ENCODE measurements at places on chromosomes 3 and 15. TPM values are rescaled to one million over a fixed set of nuclear protein-coding genes. Genes with fewer than 3 reads are reported as not detected.
A peak's percentile ranks its signal among the peaks of the same experiment; 100 is the strongest.

The PCCB gene
- total RNA-seq, result 48.9 TPM

The PLXND1 gene
- 47.3 TPM for total RNA-seq

The ANKRD34C gene
- not detected for total RNA-seq

The BTD gene
- 5.0 TPM for total RNA-seq

The CD200R1 gene
- total RNA-seq, result not detected

The ASB14 gene
- total RNA-seq, result not detected

The NPAP1 gene
- not detected for total RNA-seq

The MASP1 gene
- total RNA-seq, result not detected

The GASK1A gene
- total RNA-seq, result 1.0 TPM

- H3K27ac ChIP-seq, result no peak overlapping the region
- no peak overlapping the region for H3K4me3 ChIP-seq
- H3K27me3 ChIP-seq, result no peaks in the 10 kb centered on the region
- no peaks in the 10 kb centered on the region for H3K36me3 ChIP-seq
Observed at GRCh38 chr15:68208136-68208535, 3.0 kb upstream of the CALML4 start.

GRCh38 chr15:63195569-63196015, 6.2 kb downstream of the RAB8B start:
- no peaks in the 10 kb centered on the region for H3K36me3 ChIP-seq
- H3K4me1 ChIP-seq, result peaks cover under 1% of the 10 kb centered on the region
- H3K4me3 ChIP-seq, result no peak overlapping the region
- no peak for DNase-seq

- H3K4me1 ChIP-seq, result peaks cover 6% of the 10 kb centered on the region
- H3K27me3 ChIP-seq, result no peaks in the 10 kb centered on the region
- no peak overlapping the region for H3K27ac ChIP-seq
- DNase-seq, result no peak
- no peak overlapping the region for H3K4me3 ChIP-seq
Observed at GRCh38 chr15:85772668-85773067, 22.1 kb downstream of the KLHL25 start.

GRCh38 chr3:58521917-58522631, 14.9 kb downstream of the ACOX2 start:
- no peak for DNase-seq
- no peak overlapping the region for H3K4me3 ChIP-seq
- H3K36me3 ChIP-seq, result no peaks in the 10 kb centered on the region
- no peak overlapping the region for H3K27ac ChIP-seq
- H3K27me3 ChIP-seq, result no peaks in the 10 kb centered on the region

GRCh38 chr15:91891788-91892345, 38.4 kb downstream of the SLCO3A1 start:
- no peak for DNase-seq
- no peaks in the 10 kb centered on the region for H3K27me3 ChIP-seq
- no peak overlapping the region for H3K4me3 ChIP-seq
- no peak overlapping the region for H3K27ac ChIP-seq

- no peak overlapping the region for H3K27ac ChIP-seq
- no peaks in the 10 kb centered on the region for H3K27me3 ChIP-seq
- no peaks in the 10 kb centered on the region for H3K36me3 ChIP-seq
- no peak overlapping the region for H3K4me3 ChIP-seq
- H3K4me1 ChIP-seq, result no peaks in the 10 kb centered on the region
Observed at GRCh38 chr3:96803870-96804269, 10.5 kb upstream of the EPHA6 start.

DNA sequence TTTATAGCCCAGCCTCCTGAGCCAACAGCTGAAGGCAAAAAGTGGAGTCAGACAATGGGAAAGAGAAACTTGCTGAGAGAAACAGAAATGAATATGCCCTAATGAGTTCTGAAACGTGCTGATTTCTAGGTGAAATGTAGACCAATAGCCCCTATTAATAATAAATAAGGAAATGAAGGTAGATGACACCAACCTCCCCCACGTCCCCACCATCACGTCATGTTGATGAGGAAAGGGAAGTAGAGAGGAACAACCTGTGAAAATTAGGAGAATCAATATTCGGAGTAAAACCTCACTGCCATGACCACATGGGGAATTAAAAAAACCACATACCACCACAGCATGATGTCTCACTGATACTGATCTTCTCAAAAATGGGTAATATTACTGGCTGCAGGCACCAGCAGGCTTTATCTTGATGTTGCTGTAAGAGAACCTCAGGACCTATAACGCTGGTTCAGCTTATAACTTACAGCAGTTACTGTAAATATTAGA, 64.0 kb downstream of the KAT2B start:
- H3K4me1 ChIP-seq, result no peaks in the 10 kb centered on the region
- H3K4me3 ChIP-seq, result no peak overlapping the region

GRCh38 chr15:67997996-67998395, 56.1 kb upstream of the PIAS1 start:
- no peak overlapping the region for H3K27ac ChIP-seq
- peaks cover 13% of the 10 kb centered on the region for H3K4me1 ChIP-seq
- no peak overlapping the region for H3K4me3 ChIP-seq
- no peaks in the 10 kb centered on the region for H3K27me3 ChIP-seq
- DNase-seq, result no peak

GRCh38 chr15:41930221-41930866, 36.5 kb upstream of the SPTBN5 start:
- H3K27ac ChIP-seq, result no peak overlapping the region
- no peaks in the 10 kb centered on the region for H3K27me3 ChIP-seq
- peak; percentile 31 for DNase-seq
- H3K4me3 ChIP-seq, result no peak overlapping the region

DNA sequence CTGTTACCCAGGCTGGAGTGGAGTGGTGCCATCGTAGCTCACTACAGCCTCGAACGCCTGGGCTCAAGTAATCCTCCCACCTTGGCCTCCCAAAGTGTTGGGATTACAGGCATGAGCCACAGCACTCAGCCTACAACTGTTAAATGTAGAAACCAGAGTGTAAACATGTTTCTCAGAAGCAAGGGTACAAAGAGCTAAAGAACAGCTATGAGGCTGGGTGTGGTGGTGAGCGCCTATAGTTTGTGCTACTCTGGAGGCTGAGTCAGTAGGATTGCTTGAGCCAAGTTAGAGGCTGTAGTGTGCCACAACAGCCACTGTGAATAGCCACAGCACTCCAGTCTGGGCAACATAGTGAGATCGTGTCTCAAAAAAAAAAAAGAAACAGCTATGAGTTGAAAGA, 4.8 kb upstream of the MINDY2 start:
- no peak overlapping the region for H3K27ac ChIP-seq
- H3K4me1 ChIP-seq, result peaks cover 7% of the 10 kb centered on the region
- H3K4me3 ChIP-seq, result no peak overlapping the region
- DNase-seq, result no peak
- H3K27me3 ChIP-seq, result no peaks in the 10 kb centered on the region

DNA sequence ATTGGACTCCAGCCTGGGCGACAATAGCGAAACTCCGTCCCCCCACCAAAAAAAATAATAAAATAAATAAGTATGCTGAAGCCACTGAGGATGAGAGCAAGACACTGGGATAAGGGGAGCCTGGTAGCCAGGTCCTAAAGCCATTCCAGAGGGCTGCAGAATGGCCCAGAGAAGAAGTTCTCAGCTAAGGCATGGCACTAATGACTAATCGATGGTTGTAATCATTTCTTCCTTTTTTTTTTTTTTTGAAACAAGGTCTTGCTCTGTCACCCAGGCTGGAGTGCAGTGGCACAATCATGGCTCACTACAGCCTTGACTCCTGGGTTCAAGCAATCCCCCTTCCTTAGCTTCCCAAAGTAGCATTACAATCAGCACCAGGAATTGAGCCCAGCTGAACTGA, 25.6 kb upstream of the ZNF774 start:
- H3K36me3 ChIP-seq, result no peaks in the 10 kb centered on the region
- no peak overlapping the region for H3K27ac ChIP-seq
- DNase-seq, result no peak
- no peaks in the 10 kb centered on the region for H3K4me1 ChIP-seq
- no peaks in the 10 kb centered on the region for H3K27me3 ChIP-seq
- H3K4me3 ChIP-seq, result no peak overlapping the region

GRCh38 chr15:68259883-68260282, 17.7 kb upstream of the FEM1B start:
- H3K27ac ChIP-seq, result no peak overlapping the region
- H3K36me3 ChIP-seq, result no peaks in the 10 kb centered on the region
- no peak for DNase-seq
- no peak overlapping the region for H3K4me3 ChIP-seq
- no peaks in the 10 kb centered on the region for H3K4me1 ChIP-seq
- no peaks in the 10 kb centered on the region for H3K27me3 ChIP-seq

DNA sequence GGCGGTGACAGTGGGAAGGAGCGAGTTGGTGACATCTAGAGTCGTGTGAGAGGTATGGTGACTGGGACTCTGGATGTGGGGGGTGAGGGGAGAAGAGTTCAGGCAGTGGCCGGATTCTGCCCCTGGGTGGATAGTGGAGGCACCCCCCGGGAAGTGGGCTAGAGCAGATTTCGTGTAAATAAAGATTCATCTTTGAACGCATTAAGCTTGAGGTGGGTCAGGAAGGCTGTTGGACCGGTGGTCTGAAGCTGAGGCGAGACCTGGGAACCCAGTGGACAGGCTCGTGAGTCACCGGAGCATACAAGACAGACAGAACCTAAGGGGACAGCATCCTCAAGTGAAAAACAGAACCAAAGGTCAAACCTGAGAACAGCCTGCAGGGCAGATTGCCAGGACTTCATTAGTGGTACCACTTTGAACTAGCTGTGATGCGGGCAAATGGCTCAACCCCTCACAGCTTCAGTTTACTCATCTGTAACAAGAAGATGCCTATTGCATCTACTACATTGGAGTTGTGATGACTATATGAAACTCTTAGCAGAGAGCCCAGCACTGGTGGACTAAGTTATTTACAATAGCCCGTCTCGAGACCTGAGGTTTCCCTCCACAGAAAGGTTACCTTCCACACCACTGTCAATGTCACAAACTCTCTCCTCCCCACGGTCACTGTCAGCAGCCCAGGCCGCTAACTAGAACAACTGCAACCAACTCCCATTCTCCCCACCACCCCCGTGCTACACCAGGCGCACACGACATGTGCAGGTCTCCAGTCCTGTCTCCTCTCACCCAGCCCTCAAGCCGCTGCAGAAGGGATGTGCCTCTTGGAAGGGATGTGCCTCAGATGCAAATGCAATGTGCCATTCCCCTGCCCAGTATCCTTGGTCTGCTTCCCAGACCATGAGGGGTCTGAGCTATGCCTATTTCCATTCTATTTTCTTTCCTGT, 901 bp upstream of the CLN6 start:
- H3K36me3 ChIP-seq, result no peaks in the 10 kb centered on the region
- H3K27me3 ChIP-seq, result no peaks in the 10 kb centered on the region
- H3K4me1 ChIP-seq, result peaks cover 32% of the 10 kb centered on the region
- DNase-seq, result no peak

- H3K4me1 ChIP-seq, result no peaks in the 10 kb centered on the region
- H3K4me3 ChIP-seq, result no peak overlapping the region
- H3K27me3 ChIP-seq, result no peaks in the 10 kb centered on the region
- no peak for DNase-seq
- H3K27ac ChIP-seq, result no peak overlapping the region
Observed at GRCh38 chr15:31525988-31526665, 199.5 kb downstream of the KLF13 start.

- peaks cover 9% of the 10 kb centered on the region for H3K4me1 ChIP-seq
- peak overlapping the region; percentile 41 for H3K27ac ChIP-seq
- no peak overlapping the region for H3K4me3 ChIP-seq
- peak; percentile 22 for DNase-seq
- H3K27me3 ChIP-seq, result no peaks in the 10 kb centered on the region
- H3K36me3 ChIP-seq, result peaks cover 24% of the 10 kb centered on the region
Observed at GRCh38 chr3:10263646-10264363, 15.5 kb downstream of the TATDN2 start.

DNA sequence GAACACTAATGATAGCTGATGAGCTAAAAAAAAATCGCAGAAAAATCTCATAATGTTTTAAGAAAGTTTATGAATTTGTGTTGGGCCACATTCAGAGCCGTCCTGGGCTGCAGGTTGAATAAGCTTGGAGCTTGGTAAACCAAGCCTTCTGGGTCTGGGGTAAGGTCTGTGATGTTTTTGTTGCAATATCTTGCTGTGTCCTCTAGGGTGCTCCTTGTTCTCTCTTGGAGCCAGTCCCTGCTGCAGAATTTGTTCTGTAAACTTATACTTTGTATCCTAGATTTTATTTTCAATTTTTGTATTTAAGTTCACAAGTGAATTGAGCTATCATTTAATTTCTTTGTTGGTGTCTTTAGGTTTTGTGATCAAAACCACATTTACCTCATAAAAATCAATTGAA, 143.7 kb downstream of the NR1D2 start:
- H3K27me3 ChIP-seq, result no peaks in the 10 kb centered on the region
- H3K4me1 ChIP-seq, result no peaks in the 10 kb centered on the region
- H3K36me3 ChIP-seq, result no peaks in the 10 kb centered on the region
- DNase-seq, result peak; percentile 28

- no peak for DNase-seq
- H3K27me3 ChIP-seq, result no peaks in the 10 kb centered on the region
- H3K36me3 ChIP-seq, result peaks cover 61% of the 10 kb centered on the region
Observed at GRCh38 chr15:67181221-67181639, 73.2 kb downstream of the AAGAB start.

- H3K27ac ChIP-seq, result no peak overlapping the region
- no peaks in the 10 kb centered on the region for H3K36me3 ChIP-seq
- H3K27me3 ChIP-seq, result no peaks in the 10 kb centered on the region
- H3K4me3 ChIP-seq, result no peak overlapping the region
- no peak for DNase-seq
- H3K4me1 ChIP-seq, result no peaks in the 10 kb centered on the region
Observed at GRCh38 chr3:189902230-189903186, 218.2 kb downstream of the P3H2 start.

- no peaks in the 10 kb centered on the region for H3K27me3 ChIP-seq
- peaks cover 20% of the 10 kb centered on the region for H3K4me1 ChIP-seq
- peak overlapping the region; percentile 18 for H3K27ac ChIP-seq
- peak overlapping the region; percentile 58 for H3K4me3 ChIP-seq
- no peaks in the 10 kb centered on the region for H3K36me3 ChIP-seq
- DNase-seq, result no peak
Observed at GRCh38 chr3:184380627-184381260, 890 bp downstream of the CHRD start.

- H3K36me3 ChIP-seq, result no peaks in the 10 kb centered on the region
- no peaks in the 10 kb centered on the region for H3K27me3 ChIP-seq
- no peak for DNase-seq
Observed at GRCh38 chr3:4806535-4807108, 172.6 kb upstream of the BHLHE40 start.

DNA sequence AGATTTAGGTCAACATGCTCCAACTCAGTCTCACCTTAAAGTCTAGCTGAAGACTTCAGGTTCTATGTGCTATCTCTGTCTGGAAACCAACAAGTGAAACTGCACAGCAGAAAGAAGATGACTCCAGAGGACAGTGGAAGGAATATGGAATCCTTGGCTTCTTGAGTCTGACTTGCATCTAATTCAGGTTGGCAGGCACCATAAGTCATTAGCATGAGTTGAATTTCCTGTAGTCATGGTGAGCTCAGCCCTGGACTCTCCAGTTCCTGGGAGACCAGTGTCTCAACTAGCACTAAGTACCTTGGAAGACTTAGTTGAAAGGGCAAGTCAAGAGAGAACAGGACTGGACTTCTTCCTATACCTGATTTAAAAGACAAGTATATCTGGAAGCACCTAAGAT, 129.7 kb downstream of the DTWD1 start:
- no peak overlapping the region for H3K27ac ChIP-seq
- H3K36me3 ChIP-seq, result no peaks in the 10 kb centered on the region
- no peak for DNase-seq

- H3K36me3 ChIP-seq, result no peaks in the 10 kb centered on the region
- DNase-seq, result no peak
- no peaks in the 10 kb centered on the region for H3K27me3 ChIP-seq
- no peak overlapping the region for H3K27ac ChIP-seq
Observed at GRCh38 chr15:50320504-50320903, 34.5 kb downstream of the GABPB1 start.

Measured in HCT116 (cell line).